ENCODE measurements at places on chromosomes 1 and 21.

- DNase-seq: no peak
Observed at GRCh38 chr1:230074270-230074669, 7.2 kb downstream of the GALNT2 start.

GRCh38 chr21:34215501-34215900, 142.1 kb downstream of the MRPS6 start:
- no peak for DNase-seq

DNA sequence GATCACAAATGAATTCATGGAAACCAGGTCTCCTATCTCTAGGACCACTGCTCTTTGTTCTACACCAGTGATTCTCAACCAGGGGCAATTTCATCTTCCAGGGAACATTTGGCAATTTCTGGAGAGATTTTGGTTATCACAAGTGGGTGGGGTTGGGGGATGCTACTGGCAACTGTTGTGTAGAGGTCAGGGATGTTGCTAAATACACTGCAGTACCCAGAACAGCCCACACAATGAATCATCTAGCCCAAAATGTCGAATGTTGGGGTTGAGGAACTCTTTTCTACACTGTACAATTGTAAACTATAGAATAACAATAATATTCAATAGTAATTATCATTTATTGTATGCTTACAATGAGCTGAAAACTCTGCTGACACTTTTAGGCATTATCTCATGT, 55.7 kb upstream of the UBE2U start:
- DNase-seq: no peak

DNA sequence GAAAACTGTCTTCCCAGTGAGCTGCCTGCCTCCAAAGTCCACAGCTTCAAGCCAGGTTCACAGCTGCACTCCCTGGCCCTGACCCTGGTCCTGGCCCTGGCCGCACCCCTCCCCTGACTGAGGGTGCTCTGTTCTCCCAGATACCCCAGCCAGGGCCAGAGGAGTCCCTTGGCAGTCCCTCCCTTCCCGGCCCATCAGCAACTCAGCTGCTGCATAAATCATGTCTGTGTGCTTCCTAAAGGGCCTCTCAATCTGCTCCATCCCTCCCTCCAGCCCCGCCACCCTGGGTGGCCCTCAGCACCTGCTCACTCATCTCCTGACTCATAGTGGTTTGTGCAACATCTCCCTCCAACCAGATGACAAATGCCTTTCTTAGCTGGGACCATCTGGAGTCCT, 24.8 kb upstream of the C1orf174 start:
- DNase-seq: no peak

DNA sequence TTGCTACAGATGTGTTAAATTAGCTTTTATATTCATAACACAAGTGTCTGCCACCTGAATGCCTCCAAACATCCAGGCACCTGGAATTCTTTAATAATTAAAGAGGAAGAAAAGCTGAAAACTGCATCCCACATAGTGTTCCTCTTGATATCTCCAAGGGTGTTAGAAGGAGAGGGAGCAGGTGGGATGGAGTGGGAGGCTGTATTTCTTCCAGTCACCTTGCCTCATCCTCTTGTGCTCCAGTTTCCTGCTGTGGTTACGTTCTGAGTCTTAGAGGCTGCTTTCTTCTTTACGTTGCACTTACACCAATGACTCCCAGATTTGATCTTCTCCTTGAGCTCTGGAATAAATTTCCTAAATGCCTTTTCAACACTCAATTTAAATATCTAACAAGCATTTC, 230.3 kb upstream of the LYPLAL1 start:
- DNase-seq: no peak

GRCh38 chr1:228812961-228813360, 77.7 kb downstream of the RHOU start:
- DNase-seq: no peak

- DNase-seq: no peak
Observed at GRCh38 chr1:112937495-112937894, 18.5 kb downstream of the SLC16A1 start.

- DNase-seq: no peak
Observed at GRCh38 chr1:63868268-63868781, 94.5 kb downstream of the ROR1 start.

Data from CD4-positive, alpha-beta T cell treated with Interferon gamma for 1 hour (primary cell).